ENCODE measurements at places on chromosomes 2 and 18. TPM values are rescaled to one million over a fixed set of nuclear protein-coding genes. Genes with fewer than 3 reads are reported as not detected.

Gene CYS1
- 0.14 TPM for total RNA-seq

Gene LYG2
- not detected for total RNA-seq

Gene MRO
- not detected for total RNA-seq

Gene C2orf81
- 1.6 TPM for total RNA-seq

Gene HOXD8
- 6.3 TPM for total RNA-seq

Gene CCDC195
- not detected for total RNA-seq

Gene IL36RN
- total RNA-seq = under 0.01 TPM

Gene LBX2
- total RNA-seq = 1.9 TPM

Gene ARHGEF4
- 1.0 TPM for total RNA-seq

Gene TDRD15
- not detected for total RNA-seq

Gene RNF152
- total RNA-seq = 127 TPM

Gene IGFBP2
- total RNA-seq = 35.0 TPM

Gene GPR75
- 4.9 TPM for total RNA-seq

Gene TSPYL6
- total RNA-seq = not detected

Gene CDH7
- total RNA-seq = not detected

Gene FN1
- total RNA-seq = 4,928 TPM

Gene ACMSD
- total RNA-seq = not detected

Gene CD207
- not detected for total RNA-seq

Gene ODC1
- total RNA-seq = 216 TPM

Measured in placental pericyte (primary cell).